ENCODE measurements at places on chromosomes 3 and 15.

GRCh38 chr3:183381673-183382072 lies 46.7 kb downstream of the MCF2L2 start:
- no peak for DNase-seq

DNA sequence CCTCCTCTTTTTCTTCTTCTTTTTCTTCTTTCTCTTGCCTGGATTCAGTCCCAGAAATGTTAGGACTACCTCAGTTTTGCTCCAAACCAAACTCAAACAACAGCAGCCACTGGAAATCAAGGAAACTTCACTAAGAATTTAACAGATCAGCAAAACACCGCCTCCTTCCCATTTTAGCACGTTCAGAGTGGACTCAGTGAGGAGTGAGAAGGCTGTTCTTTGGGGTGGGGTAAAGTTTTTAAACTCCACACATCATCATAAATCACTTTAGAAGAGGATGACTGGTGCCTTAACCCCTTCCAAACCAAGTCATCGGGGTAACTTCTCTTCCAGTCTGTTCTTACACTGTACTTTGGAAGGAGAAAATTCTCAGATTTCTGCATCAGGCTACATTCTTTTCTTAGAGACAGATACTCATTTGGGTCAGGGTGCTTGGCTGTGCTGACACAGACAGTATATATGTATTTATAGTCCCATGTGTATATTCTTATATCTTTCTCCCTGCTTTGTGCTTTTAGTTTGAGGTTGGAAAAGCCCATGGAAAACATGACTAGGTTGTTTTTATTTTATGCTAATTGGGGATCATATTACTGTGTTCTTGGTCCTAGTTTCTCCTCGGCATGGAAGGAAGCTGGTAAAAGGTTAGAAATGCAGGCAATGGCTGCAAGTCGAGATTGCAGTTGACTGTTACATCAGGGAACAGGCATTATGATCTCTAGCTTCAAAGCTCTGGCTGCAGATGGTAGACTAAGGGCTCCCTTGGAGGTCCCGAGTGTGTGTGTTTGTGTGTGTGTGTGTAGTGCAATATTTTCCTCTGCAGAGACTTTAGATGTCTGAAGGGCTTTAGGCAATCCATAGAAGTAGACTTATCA lies at the start of gene CCDC80:
TSS of gene CCDC80 (minus strand) at position 214 of the 872 bp plus-strand sequence. CDS start 1,238 bp downstream, outside the sequence.
- peak; percentile 72 for DNase-seq

DNA sequence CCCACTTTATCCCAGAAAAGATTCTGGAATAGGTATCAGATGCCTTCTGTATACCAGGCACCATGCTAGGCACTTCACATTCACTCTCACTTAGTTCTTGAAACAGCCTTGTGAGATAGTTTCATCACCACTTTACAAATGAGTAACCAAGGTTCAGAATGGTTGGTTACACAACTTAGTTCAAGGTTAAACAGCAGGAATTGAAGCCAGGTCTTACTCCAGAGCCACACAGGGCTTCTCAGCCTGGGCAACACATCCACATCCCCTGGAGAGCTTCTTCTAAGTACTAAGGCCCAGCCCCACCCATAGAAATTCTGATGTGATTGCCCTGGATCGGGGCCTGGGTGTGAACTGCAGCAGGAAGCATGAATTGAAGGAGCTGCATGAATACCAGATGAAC lies 18.6 kb downstream of the WHAMM start:
- no peak for DNase-seq

DNA sequence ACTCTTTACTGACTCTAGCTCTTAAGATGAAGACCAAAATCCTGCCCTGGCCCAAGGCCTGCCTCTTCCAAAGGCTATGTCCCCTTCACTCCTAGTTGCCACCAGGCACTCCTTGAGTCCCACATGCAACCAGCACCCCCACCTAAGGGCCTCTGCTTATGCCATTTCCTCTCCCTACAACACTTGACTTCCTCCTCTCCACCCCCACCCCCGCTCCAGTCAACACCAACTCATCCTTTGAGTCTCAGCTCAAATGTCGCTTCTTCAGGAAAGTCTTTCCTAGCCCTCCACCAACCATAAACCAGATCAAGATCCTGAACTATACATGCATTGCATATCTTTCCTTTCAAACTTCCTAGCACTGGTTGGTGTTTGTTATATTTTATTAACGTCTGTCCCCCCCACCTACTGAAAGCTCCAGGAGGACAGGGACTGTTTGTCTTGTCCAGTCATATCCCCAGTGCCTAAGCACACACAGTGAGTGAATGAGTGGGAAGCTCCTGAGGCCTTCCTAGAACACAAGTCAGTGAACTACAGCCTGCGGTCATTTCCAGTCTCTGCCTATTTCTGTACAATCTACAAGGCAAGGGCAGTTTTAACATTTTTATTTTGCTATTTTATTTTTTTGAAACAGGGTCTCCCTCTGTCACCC lies 7.3 kb downstream of the TBC1D2B start:
- DNase-seq = no peak
